Left colon (tissue), 2 donors: ENCODE measurements at places on chromosomes 12 and 14. TPM values are rescaled to one million over a fixed set of nuclear protein-coding genes. Genes with fewer than 3 reads are reported as not detected.

NPAS3 gene
- total RNA-seq = 0.37 TPM

CLEC9A gene
- not detected for total RNA-seq

NID2 gene
- total RNA-seq = 15.5 TPM

NT5DC3 gene
- total RNA-seq = 14.4 TPM

GLS2 gene
- 0.53 TPM for total RNA-seq

ADCY4 gene
- 16.4 TPM for total RNA-seq

FIGNL2 gene
- 0.36 TPM for total RNA-seq

KRT86 gene
- 0.20 TPM for total RNA-seq

KRT2 gene
- not detected for total RNA-seq

SH2B3 gene
- total RNA-seq = 27.1 TPM
